ENCODE measurements at places on chromosomes 4 and X.

GRCh38 chr4:79235095-79235494 is 90.8 kb downstream of the NAA11 start:
- DNase-seq: no peak

GRCh38 chrX:10444204-10444603 is 176.2 kb downstream of the MID1 start:
- DNase-seq: no peak

- no peak for DNase-seq
These were observed 114.1 kb downstream of the GLUD2 start for GRCh38 chrX:121161501-121161933.

DNA sequence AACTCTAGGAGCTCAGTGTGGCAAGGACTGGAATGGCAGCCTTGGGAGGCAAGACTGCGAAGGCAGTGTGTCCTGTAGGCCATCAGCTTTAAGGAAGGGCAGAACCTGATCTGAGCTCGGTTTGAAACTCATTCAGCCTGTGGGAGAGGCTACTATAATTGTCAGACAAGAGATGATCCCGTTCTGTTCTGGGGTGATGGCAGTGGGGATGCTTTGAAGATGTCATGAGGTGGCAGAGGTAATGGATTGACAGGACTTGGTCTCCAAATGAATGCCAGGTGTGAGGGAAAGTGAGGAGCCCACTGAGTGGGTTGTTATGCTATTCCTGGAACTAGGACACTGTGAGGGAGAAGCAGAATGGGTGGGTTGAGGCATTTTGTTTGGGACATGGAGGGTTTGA is 144.9 kb downstream of the PJA1 start:
- peak; percentile 28 for DNase-seq

DNA sequence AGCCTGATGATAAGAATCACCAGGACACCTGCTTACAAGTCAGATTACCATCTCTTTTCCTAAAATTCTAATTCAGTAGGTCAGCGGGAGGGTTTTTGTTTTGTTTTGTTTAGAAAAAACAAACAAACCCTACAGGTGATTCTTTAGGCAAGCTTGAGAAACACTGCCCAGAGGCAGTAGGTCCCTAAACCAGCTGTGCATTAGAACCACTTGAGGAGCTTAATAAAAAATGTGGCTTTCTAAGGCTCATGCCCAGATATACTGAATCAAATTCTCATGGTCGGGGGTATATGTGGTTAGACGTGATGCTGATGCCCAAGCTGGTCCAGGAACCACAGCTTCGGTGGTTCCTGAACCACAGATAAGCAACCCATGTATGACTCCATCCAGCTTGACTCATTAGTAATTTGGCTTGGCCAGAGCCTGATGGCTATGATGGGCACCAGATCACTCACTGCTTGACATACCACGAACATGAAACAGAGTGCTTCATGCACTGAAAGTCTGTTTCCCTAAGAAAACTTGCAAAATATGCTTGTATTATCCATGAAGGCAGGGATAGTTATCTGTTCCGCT is 338.1 kb upstream of the F9 start:
- no peak for DNase-seq

GRCh38 chr4:133046156-133046555 is 102.9 kb upstream of the PCDH10 start:
- no peak for DNase-seq

DNA sequence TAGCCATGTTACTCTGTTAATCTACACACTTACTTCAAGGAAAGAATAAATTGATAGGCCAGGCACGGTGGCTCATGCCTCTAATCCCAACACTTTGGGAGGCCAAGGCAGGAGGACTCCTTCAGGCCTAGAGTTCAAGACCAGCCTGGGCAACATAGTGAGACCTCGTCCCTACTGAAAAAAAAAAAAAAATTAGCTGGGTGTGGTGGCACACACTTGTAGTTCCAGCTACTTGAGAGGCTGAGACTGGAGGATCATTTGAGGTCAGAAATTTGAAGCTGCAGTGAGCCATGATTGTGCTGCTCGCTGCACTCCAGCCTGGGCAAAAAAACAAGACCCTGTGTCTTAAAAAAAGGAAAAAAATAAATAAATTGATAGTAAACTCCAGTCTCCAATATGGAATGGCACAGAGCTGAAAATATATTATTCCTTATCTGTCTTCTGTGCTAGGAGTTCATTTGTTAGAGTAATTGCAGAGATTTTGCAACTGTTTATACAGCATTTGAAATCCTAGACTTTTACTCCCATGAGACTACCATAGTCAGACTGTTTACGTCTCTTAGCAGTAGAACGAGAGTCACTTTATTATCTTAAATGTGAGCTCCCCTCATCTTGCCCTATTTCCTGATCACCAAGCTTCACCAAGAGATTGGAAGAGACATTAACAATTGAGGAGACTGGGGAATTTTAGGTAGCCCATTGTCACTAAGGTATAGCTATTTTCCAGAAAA is 18.8 kb upstream of the TMEM131L start:
- no peak for DNase-seq

DNA sequence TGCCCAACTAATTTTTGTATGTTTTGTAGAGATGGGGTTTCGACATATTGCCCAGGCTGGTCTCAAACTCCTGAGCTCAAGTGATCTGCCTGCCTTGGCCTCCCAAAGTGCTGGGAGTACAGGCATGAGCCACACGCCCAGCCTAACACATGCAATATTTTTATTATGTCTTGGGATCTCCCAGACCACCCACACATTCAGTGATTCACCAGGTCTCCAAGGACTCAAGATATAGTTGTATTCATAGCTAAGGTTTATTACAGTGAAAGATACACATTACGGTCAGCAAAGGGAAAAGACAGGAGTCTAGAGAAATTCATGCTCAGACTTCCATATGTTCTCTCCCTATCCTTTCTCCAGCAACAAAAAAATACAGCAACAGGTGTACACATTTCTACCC is 25.5 kb upstream of the FAM120C start:
- DNase-seq: no peak

GRCh38 chr4:25308306-25308705 is 4.3 kb upstream of the ZCCHC4 start:
- no peak for DNase-seq

- DNase-seq: no peak
These were observed 136.6 kb downstream of the NWD2 start for GRCh38 chr4:37381040-37381668.
